ENCODE measurements at places on chromosomes 6 and 20. TPM values are rescaled to one million over a fixed set of nuclear protein-coding genes. Genes with fewer than 3 reads are reported as not detected.
A peak's percentile ranks its signal among the peaks of the same experiment; 100 is the strongest.

- H3K27me3 ChIP-seq, result no peaks in the 10 kb centered on the region
- peaks cover 25% of the 10 kb centered on the region for H3K4me1 ChIP-seq
- DNase-seq, result no peak
- no peak overlapping the region for H3K27ac ChIP-seq
- H3K36me3 ChIP-seq, result no peaks in the 10 kb centered on the region
Measured at GRCh38 chr20:25543068-25543467, 42.3 kb downstream of the NINL start.

The MUC21 gene
- total RNA-seq, result not detected

The CD109 gene
- 21.4 TPM for total RNA-seq

The OTOR gene
- not detected for total RNA-seq

DNA sequence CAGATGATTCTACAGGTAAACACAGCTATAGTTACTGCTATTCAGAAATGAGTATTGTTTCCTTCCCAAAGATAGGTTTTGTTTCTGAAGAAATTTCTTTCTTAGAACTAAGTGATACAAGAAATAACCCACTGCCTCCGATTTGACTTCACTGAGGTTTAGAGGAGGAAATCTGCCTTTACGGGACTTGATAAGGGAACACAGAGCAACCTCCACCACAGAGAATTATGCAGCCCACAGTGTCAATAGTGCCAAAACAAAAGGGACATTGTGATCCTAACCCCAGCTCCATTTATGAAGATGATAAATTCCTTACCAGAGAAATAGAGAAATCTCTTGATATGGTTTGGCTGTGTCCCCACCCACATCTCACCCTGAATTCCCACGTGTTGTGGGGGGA is 164.6 kb downstream of the ZNF217 start:
- no peak overlapping the region for H3K4me3 ChIP-seq
- no peaks in the 10 kb centered on the region for H3K36me3 ChIP-seq
- H3K27me3 ChIP-seq, result no peaks in the 10 kb centered on the region
- no peak overlapping the region for H3K27ac ChIP-seq

GRCh38 chr6:131412960-131413830 is 159.8 kb upstream of the ARG1 start:
- H3K4me1 ChIP-seq, result no peaks in the 10 kb centered on the region
- DNase-seq, result no peak
- H3K36me3 ChIP-seq, result no peaks in the 10 kb centered on the region
- no peaks in the 10 kb centered on the region for H3K27me3 ChIP-seq
- no peak overlapping the region for H3K4me3 ChIP-seq
- no peak overlapping the region for H3K27ac ChIP-seq

GRCh38 chr6:144266091-144266649 is 19.0 kb upstream of the UTRN start:
- H3K4me3 ChIP-seq, result peak overlapping the region; percentile 15
- peaks cover 29% of the 10 kb centered on the region for H3K4me1 ChIP-seq
- H3K27me3 ChIP-seq, result no peaks in the 10 kb centered on the region
- H3K27ac ChIP-seq, result peak overlapping the region; percentile 45
- no peaks in the 10 kb centered on the region for H3K36me3 ChIP-seq

DNA sequence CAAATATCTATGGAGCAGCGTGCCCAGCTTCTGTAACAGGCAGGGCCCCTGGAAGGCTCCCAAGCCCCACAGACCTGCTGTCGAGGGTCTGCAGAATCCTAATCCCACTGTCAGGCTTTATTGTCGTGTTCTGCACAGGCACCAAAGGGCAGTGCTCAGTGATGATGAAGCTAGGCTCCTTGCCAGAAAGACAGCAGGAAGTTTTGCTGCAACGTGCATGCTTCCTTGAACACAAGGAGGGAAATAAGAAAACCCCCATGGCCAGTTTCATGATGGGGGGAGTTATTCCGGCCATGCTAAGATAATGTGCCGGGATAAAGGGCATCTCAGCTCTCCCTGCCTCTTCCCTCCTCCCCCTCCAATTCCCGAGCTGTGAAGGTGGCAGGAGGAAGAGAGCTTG is 109.4 kb upstream of the KCNG1 start:
- H3K27me3 ChIP-seq, result no peaks in the 10 kb centered on the region
- DNase-seq, result no peak
- no peak overlapping the region for H3K27ac ChIP-seq
- H3K4me3 ChIP-seq, result no peak overlapping the region
- H3K4me1 ChIP-seq, result no peaks in the 10 kb centered on the region

The HRH3 gene
- not detected for total RNA-seq

DNA sequence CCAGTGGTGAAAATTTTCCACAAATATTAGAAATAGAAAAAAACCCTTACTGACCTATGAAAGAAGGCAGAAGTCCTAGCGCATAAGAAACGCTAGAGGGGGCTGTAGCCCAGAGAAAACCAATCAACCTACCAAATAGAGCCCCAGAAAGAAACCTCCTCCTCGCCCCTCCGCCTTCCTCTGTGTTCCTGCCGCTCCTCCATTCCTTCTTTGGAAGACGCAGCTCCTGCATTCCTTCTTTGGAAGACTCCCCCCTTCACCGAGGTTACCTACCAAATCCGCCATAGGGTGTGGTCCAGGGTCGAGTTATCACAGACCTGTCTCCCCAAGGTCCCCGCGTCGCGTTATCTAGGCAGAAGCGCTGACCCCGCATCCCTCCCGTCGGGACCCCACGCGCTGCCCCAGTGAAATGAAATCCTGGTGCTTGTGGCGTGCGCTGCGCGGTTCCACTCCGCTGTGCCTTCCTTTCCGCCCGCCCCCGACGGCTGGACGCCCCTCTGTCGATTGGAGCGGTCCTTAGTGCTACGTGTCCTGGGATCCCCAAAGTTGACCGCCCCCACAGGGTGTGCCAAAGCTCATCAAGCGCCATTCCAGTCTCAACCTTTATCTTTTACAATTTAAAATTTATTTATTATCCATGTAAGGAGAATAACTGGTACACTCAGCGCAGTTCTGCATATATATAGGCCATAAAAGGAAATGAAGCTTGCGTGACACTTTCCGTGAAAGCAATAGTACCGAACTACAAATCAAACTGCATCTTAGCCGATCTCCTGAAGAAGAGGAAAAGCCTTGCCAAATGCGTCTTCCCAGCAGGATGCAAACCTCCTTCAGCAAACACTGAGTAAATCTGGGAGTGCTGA is 13.0 kb downstream of the RPP21 start:
- H3K4me3 ChIP-seq, result peak overlapping the region; percentile 54
- peak overlapping the region; percentile 74 for H3K27ac ChIP-seq
- H3K4me1 ChIP-seq, result peaks cover 5% of the 10 kb centered on the region
- no peak for DNase-seq
- H3K36me3 ChIP-seq, result no peaks in the 10 kb centered on the region
- peaks cover 8% of the 10 kb centered on the region for H3K27me3 ChIP-seq

GRCh38 chr20:18019068-18019467 is 38.6 kb downstream of the OVOL2 start:
- H3K4me3 ChIP-seq, result no peak overlapping the region
- no peak overlapping the region for H3K27ac ChIP-seq
- H3K27me3 ChIP-seq, result no peaks in the 10 kb centered on the region
- no peaks in the 10 kb centered on the region for H3K36me3 ChIP-seq
- H3K4me1 ChIP-seq, result no peaks in the 10 kb centered on the region
- no peak for DNase-seq

DNA sequence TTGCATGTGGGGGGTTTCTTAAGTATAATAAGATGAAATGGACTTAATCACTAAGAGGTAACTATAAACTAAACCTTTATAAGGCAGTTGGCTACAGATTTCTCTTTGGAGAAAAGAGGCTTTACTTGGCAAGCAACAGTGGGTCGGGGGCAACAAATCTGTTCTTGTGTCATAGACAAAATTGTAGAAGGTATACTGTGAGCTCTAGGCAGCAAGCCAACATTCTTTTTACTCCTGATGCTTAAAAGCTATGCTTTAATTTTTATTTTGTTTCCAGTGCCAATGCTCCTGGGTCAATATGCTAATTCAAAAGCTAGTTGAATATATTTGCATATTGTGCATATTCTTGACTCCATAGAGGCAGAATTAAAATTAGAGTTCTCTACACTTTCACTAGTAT is 495.4 kb downstream of the BTBD3 start:
- H3K36me3 ChIP-seq, result no peaks in the 10 kb centered on the region
- H3K27me3 ChIP-seq, result no peaks in the 10 kb centered on the region
- no peaks in the 10 kb centered on the region for H3K4me1 ChIP-seq
- H3K27ac ChIP-seq, result no peak overlapping the region

- H3K4me1 ChIP-seq, result peaks cover 4% of the 10 kb centered on the region
- no peak overlapping the region for H3K27ac ChIP-seq
- H3K4me3 ChIP-seq, result no peak overlapping the region
- H3K27me3 ChIP-seq, result no peaks in the 10 kb centered on the region
- H3K36me3 ChIP-seq, result peaks cover 64% of the 10 kb centered on the region
Measured at GRCh38 chr6:85516168-85516567, 66.3 kb downstream of the NT5E start.

DNA sequence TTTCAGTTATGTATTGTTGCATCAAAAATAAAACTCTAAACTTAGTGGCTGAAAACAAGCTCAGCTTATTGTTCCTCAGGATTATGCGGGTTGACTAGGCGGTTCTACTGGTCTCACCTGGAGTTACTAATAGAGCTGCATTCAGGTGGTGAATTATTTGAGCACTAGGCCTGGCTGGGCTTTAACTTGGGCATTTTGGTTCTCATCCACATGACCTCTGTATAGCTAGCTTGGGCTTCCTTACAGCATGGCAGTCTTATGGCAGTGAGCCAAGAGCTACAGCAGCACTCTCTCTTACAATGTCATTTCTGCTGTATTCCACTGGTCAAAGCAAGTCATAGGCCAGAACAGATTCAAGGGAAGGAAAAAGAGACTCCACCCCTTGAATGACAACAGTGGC is 1.6 kb downstream of the PGBD1 start:
- no peaks in the 10 kb centered on the region for H3K27me3 ChIP-seq
- no peak for DNase-seq
- H3K4me3 ChIP-seq, result peak overlapping the region; percentile 76
- peaks cover 39% of the 10 kb centered on the region for H3K36me3 ChIP-seq

Measured in esophagus muscularis mucosa (tissue), 4 donors.